NCI-H2081 treated with DMSO at 0.1 percent for 48 hours (cell line): ENCODE measurements at places on chromosomes 6 and 20.

- no peak for DNase-seq
These were observed 23.1 kb downstream of the SPATA2 start for GRCh38 chr20:49892260-49892659.

DNA sequence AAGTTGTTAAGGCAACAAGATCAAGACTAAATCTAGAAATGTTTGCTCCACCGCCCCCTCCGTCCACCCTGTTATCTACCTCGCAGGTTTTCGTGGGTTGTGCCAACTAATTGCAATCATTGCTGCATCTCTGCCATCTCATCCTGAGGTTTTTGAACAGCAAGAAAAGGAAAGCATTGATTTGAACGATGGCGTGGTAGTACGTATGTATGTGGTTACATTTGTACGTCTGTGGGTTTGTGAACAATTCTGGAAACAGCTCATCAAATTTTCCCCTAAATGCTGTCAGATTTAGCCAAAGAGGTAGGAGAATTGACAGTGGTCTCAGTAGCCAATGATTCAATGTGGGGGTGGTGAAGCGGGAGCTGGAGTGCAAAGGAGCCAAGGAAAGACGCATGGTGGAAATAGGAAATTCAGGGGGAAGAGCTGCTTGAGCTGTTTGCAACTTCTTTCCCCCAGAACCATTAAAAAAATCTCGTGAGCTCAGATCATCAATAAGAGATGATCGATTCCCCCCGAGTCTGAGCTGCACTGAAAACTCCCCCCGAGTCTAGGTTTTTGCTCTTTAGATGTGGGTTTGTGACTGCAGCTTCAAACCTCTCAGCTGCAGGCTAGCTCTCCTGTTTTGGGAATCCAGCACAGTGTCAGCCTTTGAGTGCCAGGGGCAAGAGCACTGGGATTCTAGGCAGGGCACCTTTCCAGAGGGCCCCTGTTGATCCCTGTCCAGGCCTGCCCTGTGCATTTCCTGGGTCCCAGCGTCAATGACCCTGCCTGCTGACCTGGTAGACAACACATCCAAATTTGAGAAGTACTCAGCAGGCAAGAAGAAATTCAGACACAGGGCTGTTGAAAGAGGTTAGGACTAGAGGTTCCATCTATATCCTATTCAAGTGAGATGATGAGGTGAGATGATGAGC is 72.6 kb upstream of the LY86 start:
- no peak for DNase-seq

GRCh38 chr6:109772883-109773431 is 81.9 kb downstream of the FIG4 start:
- DNase-seq: no peak

GRCh38 chr6:9292975-9293374 is 857.6 kb upstream of the SLC35B3 start:
- no peak for DNase-seq

- DNase-seq: no peak
These were observed 37.2 kb upstream of the TFB1M start for GRCh38 chr6:155351273-155352129.

DNA sequence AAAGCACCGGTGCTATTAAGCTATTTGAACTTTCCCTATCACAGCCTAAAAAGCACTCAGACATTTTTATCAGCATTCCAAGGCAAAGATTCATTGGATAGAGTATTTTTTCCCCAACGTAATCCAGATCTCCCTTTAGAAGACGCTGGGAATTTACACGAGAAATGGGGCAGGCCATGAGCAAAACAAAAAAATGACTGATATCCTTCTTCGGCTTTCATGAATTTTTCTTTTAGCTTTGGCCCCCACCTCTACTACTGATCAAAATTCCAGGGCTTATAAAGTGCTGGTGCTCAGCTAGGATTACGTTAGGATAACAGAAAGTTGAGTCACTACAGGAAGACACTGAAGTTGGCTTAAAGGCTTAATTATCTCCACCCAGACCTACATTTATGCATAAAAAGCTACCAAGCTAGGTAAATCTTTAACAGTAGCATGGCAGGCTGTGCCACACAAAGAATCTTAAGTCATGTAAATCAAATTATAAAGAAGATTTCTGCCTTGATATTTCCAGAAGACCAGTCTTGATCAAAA is 418.5 kb upstream of the BTBD3 start:
- DNase-seq: no peak

DNA sequence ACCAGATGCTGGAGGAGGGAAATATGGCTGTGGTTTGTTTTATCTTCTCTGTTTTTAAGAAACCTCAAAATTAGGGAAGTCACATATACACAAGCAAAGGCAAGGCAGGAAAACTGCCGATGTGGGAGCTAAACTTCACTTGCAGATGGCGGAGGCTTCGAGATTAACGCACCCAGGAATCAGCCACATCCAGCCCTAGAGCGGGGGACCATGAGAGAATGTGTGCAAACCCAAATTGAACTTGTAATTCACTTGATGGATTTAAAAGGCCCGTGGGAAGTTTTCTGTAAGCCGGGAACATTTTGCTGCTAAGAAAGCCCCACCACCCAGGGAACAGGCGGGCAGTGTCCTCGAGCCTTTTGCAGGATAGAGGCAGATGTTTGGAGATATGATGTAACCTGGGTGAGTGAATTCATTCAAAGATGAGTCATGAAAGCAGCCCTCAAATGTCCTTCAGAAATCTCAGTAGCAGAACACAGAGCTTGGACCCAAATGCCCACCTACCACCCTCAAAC is 39.9 kb downstream of the PREX1 start:
- no peak for DNase-seq
